ENCODE measurements at places on chromosomes 4 and X.

DNA sequence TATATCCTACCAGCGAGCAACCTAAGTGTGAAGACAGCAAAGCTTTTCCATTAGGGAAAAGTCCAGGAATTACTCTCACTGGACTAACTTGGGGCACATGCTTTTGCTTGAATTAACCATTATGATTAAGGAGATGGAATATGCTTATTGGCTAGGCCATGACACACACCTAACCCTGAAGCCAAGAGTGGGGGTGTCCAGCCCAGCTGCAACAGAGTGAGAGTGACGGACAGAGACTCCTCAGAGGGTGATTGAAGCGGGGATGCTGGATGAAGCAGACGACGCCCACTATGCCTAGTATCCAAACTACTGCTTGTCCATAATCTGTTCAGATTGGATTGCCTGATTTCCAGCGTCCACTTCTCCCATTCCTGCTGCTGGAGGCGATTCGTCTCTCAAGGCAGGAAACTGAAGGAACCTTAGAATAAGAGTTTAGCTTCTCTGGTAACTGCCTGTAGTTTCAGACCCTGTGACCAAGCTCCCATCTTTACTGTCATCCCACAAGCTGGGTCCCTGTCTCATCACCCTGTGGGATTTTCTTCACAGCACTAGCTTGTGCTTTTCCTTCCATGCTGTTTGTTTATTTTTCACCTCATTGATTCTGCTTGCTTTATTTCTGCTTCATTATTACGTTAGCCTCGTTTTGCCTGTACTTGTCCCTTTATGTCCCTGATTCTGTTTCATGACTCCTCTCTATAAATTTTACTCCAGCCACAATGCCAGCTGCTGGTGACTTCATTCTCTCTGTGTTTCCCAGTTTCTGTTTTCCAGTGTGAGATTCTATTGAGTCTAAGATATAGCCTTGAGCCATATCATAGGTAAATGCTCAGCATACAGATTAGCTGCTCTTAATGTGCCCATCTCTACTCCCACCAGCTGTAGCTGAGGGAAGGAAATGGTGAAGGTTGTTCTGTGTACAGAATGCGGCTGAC is 19.0 kb downstream of the FAM47E start:
- no peak for DNase-seq

- DNase-seq, result no peak
These were observed 26.7 kb upstream of the PLAC1 start for GRCh38 chrX:134684956-134685355.

- DNase-seq, result no peak
These were observed 5.2 kb upstream of the PITX2 start for GRCh38 chr4:110627977-110628662.

GRCh38 chrX:24371391-24371972 is 11.0 kb downstream of the SUPT20HL1 start:
- peak; percentile 46 for DNase-seq

GRCh38 chr4:8205241-8205707 is 6.2 kb downstream of the SH3TC1 start:
- DNase-seq, result no peak

GRCh38 chr4:1579001-1579900 is 104.9 kb downstream of the FAM53A start:
- DNase-seq, result peak; percentile 92

DNA sequence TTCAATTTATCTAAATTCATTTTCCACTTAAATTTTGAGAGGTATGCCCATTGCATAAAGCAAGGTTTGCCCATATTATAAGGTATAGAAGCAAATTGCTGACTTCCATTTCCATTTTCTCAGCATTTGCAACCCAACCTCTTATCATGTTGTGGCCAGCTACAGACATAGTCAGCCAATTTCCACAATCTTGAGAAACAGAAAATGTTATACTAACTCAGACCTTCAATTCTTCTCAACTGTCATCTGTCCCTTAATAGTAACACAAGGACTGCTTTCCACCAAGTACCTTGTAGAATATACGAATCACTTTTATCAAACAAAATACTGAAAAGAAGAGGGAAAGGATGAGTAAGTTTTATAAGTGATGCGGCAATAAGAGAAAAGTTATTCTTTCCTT is 11.2 kb upstream of the GRIA3 start:
- DNase-seq, result no peak

- no peak for DNase-seq
These were observed 99.6 kb upstream of the FGF16 start for GRCh38 chrX:77347572-77347971.

- DNase-seq, result no peak
These were observed 12.0 kb downstream of the TMEM154 start for GRCh38 chr4:152667781-152668180.

DNA sequence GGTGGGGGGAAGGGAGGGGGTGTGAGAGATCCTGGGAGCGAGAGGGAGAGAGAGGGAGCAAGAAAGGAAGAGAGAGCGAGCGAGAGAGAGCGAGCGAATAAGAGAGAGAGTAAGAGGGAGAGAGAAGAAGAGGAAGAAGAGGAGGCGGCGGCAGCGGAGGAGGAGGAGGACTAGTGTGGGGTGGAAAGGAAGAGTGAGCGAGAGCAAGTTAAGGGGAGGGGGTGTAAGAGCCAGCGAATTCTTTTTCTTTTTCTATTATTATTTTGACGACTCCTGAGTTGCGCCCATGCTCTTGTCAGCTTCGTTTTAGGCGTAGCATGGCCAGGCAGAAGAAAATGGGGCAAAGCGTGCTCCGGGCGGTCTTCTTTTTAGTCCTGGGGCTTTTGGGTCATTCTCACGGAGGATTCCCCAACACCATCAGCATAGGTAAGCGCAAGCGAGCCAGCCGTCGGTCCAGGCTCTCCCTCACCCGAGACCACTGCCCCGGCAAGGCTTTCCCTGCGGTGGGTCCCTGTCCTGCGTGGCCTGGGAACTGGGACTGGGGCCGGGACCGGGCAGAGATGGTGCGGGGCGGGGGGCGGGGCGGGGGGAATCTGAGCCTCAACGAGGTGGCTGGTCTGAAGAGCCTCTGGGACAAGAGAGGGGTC is at the start of gene GRIA3:
TSS of gene GRIA3 (plus strand) at position 60 of the 647 bp plus-strand sequence. CDS start at position 318, 258 bp downstream.
- no peak for DNase-seq

DNA sequence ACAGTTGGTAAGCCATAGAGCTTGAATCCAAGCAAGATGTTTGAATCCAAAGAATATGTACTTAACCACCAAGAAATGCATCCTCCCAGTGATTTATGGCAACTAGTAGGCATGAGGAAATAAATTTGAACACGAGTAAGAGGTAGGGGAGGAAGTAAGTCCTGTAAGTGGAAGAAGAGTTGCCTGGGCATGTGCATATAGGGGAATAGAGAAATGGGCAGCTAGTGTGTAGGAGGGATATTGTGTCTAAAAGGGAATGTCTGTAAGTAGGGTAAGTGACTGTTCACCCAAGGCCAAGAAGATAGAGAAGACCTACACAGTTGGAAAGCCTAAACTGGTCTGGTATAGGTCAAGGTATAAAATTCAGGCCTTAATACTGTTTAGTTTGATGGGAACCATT is 4.6 kb downstream of the SH3BGRL start:
- no peak for DNase-seq

- DNase-seq, result no peak
These were observed 3.7 kb upstream of the RAB9A start for GRCh38 chrX:13685126-13685763.

DNA sequence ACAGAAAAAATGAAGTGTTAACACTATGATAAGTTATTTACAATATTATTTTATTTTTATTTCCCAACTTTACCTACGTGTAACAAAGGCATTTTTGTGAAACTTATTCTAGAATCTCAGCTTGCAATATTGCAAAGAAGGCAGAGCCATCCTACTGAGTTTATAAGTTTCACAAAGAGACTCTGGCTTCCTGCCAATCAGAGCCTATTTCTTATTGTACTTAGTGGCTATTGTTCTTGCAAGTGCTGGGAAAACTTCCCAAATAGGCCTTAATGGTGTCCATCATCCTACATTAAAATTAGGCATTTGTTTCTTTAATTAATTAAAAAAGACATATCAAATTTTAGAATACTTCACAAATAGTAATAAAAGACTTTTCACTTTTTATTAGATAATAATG is 233.2 kb downstream of the EPHA5 start:
- DNase-seq, result no peak

GRCh38 chrX:7253565-7253964 is 105.6 kb upstream of the PUDP start:
- no peak for DNase-seq

DNA sequence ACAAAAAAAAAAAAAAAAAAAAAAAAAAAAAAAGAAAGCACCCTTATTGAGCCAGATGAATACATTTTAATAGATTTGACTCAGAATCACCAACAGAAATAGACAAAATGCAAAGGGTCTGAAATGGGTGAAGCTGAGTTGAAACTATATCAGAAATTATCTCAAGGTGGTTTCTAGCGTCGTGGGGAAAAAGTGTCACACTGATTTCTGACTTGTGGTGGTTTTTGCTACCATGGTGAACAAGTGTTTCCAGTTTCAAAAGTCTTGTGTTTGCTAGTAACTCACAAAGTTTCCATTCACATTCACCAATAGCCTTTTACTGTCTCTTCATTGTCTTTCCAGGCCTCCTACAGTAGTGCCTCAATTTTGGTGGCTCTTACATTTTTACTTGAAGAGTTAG is 135.5 kb downstream of the ARHGAP24 start:
- DNase-seq, result no peak

DNA sequence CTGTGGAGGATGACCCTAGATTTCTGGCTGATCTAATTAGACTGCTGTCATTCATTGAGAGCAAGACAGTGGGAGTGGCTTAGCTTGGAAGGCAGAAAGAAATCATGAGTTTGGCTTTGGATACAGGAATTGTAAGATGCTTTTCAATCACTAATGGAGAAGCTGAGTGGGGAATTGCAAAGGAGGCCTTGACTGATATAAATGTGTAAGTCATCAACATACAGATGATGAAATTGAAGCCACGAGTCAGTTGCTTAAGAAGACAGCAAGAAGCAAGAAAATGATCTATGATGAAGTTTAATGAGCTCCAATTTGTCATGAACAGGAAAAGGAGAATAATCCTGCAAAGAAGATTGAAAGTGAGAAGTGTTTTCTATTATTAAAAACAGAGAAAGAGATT is 136.7 kb upstream of the C1QTNF7 start:
- DNase-seq, result no peak

DNA sequence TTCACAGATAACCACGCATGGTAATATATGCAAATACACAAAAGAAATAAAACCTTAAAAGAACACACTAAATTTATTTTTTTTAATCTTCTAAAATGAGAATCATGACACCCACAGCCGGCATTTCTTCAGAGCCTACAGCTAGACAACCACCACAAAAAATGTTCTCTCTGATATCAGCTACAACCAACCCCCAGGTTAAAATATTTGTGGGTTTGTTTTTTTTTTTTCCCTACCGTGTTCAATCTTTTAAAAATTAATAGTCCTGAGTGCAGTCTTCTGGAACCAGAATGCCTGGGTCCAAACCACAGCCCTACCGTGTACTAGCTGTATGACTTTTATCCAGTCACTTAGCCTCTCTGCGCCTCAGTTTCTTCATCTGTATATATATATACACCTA is 36.0 kb downstream of the MAML3 start:
- no peak for DNase-seq

GRCh38 chrX:43745938-43746721 is 90.0 kb downstream of the MAOA start:
- no peak for DNase-seq

DNA sequence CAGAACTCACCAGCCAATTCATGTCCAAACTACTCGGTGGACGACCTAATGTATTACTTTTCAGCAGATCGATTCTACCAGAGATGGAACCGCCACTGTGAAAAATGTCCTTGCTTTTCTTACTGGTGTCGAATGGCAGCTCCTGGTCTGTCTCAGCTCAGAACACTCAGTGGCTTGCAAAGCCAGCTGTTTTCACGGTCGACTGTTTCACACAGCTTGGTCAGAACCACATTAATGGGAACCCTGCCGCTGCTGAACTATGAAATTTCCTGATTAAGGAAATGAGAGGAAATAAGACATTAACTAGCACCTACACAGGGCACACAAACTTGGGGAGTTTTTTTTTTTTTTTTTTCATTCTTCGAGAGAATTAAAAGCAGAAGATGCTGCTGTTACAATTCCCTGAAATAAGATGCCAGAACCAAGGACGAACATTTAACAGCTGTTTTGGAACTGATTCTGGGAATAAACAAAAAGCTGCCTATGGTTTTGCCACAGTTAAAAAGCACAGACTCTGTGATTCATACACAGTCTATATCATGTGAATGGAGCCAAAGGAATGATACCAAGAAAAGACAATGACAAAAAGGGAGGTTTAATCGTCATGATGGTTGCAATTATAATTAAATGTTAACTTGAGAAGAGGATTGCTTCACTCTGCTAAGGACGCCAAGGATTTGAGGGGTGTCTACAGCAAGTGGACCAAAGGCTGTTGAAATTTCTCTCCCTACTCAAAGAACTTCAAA is 31.3 kb downstream of the SUPT20HL2 start:
- no peak for DNase-seq

DNA sequence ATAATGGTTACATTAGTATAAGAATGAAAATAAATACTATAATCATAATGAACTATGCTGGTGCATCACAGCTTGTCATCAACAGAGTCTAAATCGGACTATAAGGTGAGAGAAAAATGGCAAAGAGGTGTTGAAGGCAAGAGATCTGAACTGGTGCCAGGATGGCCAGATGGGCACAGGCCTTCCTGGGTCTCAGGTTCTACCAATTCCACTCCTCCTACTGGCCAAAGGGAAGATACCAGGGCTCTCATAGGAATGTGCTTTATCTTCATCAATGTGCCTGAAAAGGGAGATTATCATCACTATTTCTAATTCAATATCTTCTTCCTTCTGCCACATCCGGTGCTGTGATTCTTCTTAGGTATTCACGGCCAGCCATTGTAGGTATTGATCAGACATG is 107.6 kb downstream of the GASK1B start:
- no peak for DNase-seq

- DNase-seq, result no peak
These were observed 4.5 kb upstream of the PDGFC start for GRCh38 chr4:156976147-156976546.

- DNase-seq, result no peak
These were observed 323.1 kb downstream of the GBA3 start for GRCh38 chr4:23015821-23016220.

DNA sequence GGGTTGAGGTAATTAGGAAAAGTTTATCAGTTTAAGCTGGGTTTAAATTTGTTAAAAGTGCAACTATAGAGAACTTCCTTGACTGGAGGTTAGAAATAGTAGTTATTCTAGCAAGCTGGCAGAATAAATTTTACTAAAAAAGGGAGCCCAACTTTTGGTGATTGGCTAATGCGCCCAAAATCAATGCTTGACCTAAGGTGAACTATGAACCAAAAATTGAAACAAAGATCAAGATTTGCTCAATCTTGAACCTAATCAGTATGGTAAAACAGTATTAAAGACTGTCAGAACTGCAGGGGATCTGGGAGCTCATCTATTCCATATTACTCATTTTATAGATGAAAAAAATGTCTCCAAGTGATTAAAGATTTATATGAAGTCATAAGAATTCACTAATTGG is 6.1 kb upstream of the SPATA18 start:
- no peak for DNase-seq

All from Right ventricle myocardium superior (tissue), 1 donor.